ENCODE measurements at places on chromosomes 3 and 15.

DNA sequence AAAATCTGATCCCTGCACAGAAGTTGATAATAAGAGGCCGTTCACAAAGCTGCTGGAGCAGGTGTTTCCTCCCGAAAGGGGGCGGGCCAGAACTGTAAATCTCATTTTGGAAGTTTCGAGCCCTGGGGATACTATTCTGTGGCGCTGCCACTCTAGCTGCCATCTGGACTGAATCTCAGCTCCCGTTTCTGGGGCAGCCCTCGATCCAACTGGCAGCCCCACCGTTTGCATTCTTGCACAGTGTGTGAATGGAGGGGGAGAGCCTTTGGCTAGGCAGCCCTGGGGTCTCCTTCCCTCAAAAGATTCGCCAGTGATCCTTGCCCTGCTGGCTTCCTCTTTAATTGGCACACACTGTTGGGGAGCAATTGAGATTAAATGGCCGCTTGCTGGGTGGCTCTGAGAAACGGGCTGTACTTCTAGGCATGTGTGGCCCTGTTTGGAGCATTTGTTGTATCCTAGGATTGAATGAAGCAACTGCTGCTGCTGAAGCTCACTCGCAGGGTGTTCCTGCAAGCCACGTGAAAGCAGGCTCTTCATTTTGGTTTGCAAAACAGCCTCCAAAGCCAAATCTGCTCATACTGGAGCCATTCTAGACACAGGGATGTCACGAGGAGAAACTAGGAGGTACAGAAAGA, 57.2 kb upstream of the TOPAZ1 start:
- no peak for DNase-seq

DNA sequence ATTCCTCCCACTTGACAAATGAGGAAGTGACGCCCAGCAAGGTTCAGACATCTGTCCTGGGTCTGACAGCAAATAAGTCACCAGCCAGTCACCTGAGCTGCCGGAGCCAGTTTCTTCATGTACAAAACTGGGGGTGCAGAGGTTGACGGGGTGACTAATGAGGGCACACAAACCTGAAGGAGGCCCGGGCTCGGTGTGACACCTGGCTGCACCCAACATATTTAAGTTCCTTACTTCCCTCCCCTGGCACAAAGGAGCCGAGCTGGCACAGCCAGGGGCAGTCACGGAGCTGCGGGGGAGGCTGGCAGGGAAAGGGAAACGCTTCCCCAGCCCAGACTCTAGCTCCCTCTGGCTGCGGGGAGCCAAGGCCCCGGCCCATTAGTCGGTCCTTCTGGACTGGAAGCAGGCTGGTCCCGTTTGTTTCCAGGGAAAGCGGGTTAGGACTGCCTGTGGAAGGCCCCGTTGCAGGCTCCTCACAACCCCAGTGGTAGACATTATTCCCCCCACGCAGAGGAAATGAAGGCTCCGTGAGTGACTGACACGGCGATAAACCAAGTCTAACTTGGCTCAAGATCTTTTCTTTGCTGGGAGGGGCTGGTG, 2.3 kb downstream of the FBXL22 start:
- no peak for DNase-seq

GRCh38 chr15:90407871-90408317, 19.9 kb downstream of the IQGAP1 start:
- no peak for DNase-seq

- DNase-seq = no peak
These were observed 816.3 kb upstream of the SEMA6D start for GRCh38 chr15:46901001-46901400.

- DNase-seq = no peak
These were observed 308.4 kb upstream of the CDIN1 start for GRCh38 chr15:36271048-36271447.

- DNase-seq = no peak
These were observed 600.9 kb upstream of the ROBO2 start for GRCh38 chr3:76438971-76439370.

DNA sequence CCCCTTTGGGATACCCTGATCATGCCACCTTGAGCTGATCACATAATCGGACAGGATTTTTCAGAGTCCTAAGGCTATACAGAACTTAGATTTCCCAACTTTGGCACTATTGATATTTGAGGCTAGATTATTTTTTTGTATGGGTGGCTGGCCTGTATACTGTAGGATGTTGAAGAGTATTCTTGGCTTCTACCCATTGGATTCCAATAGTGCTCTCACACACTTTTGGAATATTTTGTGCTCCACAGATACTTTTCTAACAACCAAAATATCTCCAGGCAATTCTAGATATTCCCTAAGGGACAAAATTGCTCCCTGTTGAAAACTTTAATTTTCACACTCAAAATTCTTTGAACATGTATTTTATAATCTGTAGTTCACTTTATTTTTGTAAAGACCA, 125.1 kb downstream of the ABI3BP start:
- DNase-seq = no peak

- no peak for DNase-seq
These were observed 363.6 kb downstream of the PTPRG start for GRCh38 chr3:61924991-61925390.

GRCh38 chr3:108100906-108101660, 10.3 kb upstream of the CD47 start:
- no peak for DNase-seq

DNA sequence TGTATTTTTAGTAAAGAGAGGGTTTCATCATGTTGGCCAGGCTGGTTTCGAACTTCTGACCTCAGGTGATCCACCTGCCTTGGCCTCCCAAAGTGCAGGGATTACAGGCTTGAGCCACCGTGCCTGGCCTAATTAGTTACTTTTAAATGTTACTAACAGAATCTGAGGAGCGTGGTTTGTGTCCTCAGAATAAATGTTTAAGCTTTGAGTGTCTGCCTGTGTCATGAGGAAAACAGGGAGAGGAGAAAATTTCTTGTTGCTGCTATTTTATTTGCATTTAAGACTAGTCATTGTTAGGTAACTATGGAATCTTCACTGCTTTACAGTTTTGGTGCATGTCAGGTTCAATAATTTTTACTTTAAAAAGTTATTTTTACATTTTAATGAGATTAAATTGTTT, 68.8 kb downstream of the TCF12 start:
- DNase-seq = no peak

GRCh38 chr15:40151499-40151898, 9.4 kb upstream of the BUB1B start:
- no peak for DNase-seq

DNA sequence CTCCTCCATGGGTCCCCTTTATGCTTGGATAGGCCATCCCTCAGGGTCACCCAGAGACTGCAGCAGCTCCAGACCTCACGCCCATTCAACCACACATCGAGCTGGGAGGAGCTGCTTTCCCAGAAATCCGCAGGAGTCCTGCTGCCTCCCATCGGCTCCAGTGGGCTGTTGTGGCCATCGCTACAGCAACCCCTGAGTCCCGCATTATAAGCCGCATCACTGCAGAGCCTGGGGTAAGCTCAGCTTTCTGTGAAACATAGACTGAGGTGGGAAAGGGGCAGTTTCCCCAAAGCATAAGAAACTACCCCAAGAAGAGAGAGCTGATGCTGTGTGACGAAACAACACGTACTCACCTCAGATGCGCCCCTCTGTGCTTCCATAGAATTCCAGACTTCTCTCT, 35.7 kb downstream of the MRPL46 start:
- DNase-seq = no peak

GRCh38 chr3:73350996-73351395, 273.7 kb downstream of the PDZRN3 start:
- DNase-seq = no peak

DNA sequence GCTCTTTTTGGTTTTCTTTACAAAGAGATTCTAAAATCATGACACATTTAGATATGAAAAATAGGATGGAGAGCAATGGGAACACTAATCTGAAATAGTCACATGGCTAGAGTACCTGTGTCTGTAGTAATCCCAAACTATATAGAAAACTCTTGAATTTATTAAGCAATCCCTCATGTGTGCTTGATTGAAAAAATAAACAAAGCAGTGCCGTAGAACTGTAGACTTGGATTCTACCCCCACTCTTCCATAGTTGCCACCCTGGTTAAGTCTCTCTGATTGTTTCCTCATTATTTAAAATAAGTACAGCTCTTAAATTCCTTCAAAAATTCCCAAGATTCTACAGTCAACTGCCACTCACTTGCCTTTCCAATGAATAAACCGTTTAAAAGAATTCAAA, 58.9 kb upstream of the ACTC1 start:
- DNase-seq = no peak

GRCh38 chr3:14598143-14598569, 53.4 kb upstream of the CCDC174 start:
- no peak for DNase-seq

DNA sequence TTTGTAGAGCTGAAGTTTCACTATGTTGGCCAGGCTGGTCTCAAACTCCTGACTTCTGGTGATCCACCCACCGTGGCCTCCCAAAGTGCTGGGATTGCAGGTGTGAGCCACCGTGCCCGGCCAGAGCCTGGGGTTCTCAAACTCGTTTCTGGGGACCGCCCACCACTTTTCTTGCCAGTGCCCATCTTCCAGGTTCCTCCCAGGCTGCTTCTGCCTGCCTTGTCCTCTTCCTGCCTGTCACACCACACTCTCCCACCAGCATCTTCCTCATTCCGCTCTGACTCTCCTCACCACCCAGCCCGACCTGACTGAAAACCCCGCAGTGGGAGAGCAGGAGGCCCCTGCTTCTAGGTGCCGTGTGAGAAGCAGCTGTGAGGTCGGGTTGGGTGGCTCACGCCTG, 3.1 kb upstream of the DYNLT2B start:
- DNase-seq = no peak

DNA sequence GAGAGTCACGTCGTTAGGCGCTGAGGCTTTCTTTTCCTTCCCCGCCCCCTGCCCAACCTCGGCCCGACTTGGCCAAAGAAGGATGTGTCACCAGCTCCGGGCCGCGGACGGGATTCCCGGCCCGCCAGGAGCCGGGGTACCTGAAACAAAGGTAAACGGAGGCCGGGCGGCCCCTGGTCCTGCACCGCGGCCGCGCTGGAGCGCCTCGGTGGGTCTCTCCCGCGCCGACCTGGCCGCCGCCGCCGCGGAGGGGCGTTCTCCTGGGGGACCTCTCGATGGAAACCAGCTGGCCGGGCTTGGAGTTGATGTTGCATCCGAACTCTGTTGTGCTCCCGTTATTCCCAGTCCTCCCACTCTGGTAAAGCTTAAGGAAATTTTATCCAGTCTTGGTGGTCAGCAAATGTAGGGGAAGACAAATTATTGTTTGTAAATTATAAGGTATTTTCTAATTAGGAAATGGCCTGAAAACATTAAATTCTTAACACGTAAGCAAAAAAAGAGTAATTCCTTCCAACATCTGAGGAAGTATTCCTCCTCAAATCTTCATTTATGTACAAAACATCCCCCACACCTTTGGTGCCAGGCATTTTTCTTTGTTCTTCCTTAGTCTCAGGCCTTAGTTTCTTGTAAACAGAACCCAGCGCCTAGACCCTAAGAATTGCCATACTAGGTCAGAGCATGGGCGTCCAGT, 888 bp downstream of the PPP2R3A start:
- no peak for DNase-seq

- DNase-seq = no peak
These were observed 35.8 kb upstream of the PPM1L start for GRCh38 chr3:160720123-160720746.

DNA sequence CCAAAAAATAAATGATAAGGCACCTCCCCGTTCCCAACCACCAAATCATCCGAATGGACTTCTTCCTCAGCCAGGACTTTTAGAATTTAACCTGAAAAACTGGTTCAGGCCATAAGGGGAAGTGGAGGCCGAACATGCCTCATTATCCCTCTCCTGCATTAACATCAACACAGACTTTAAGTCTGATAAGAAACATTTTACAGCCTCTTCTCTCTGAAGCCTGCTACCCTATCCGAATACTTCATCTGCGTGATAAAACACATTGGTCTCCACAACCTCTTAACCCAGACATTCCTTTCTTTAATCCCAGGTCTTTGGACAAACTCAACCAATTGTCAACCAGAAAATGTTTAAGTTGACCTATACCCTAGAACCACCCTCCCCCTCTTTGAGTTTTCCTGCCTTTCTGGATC, 850 bp upstream of the SLC41A3 start:
- no peak for DNase-seq

DNA sequence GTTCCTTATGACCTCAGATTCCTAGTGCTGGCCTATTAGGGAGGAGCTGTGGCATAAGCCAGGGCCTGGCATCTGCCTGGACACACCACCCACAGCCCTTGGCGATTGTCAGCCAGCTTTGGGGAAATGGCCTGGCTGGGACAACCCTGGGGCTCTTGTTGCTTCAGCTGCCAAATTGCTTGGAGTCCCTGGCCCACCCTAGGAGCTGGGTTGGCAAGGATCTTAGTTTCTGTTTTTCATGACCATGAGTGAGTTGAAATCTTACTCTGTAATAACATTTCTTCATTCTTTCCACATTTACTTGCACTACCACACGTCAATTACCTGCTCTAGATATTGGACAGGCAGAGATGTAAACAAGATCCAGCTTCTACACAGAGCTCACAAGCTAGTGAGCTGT, 1.9 kb upstream of the MYZAP start:
- no peak for DNase-seq

DNA sequence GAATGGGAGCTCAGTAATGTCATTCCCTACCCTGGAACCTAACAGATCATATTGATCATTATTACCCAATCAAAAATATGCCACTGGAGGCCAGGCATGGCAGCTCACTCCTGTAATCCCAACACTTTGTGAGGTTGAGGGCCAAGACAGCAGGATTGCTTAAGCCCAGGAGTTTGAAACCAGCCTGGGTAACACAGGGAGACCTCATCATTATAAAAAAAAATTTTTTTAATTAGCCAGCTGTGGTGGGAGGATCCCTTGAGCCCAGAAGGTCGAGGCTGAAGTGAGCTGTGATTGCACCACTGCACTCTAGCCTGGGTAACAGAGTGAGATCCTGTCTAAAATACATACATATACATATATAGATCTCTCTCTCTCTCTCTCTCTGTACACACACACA, 10.2 kb downstream of the IGDCC4 start:
- no peak for DNase-seq

DNA sequence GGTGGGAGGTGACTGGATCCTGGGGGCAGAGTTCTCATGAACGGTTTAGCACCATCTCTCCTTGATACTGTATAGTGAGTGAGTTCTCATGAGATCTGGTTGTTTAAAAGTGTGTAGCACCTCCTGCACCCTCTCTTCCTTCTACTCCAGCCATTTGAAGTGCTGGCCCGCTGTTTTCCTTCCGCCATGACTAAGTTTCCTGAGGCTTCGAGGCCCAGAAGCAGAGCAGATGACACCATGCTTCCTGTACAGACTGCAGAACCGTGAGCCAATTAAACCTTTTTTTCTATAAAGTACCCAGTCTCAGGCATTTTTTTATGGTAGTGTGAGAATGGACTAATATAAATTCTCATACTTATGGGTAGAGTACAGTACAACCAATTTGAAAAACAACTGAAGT, 123.6 kb upstream of the BHLHE40 start:
- DNase-seq = no peak

Measured in AG04449 (cell line).